ENCODE measurements at places on chromosomes 5 and 9.

DNA sequence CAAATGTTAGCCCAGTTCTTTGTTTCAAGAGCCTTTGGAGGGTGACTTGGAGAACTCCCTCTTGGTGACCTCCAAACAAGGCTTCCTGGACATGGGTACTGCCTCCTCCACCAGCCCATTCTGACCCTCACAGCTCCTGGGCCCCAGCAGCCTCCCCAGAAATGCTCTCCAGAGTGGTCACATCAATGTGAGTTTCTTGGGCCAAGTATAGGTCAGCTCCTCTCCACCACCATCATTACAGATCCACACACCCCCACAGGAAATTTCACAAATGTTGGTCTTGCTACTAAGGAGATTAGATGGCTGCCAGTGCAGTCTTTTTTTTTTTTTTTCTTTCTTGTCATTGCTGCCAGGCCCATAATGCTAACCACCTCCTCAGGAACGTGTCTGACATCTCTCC, 410.7 kb downstream of the DTWD2 start:
- DNase-seq = no peak

- DNase-seq = peak; percentile 89
Observed at GRCh38 chr9:137205126-137206069, at the start of the genes NDOR1 and TMEM203. Gene NDOR1 (plus strand): TSS chr9:137205700. CDS start chr9:137205778, 78 bp downstream. Gene TMEM203 (minus strand): TSS chr9:137205648. CDS start chr9:137205414, 234 bp downstream.

DNA sequence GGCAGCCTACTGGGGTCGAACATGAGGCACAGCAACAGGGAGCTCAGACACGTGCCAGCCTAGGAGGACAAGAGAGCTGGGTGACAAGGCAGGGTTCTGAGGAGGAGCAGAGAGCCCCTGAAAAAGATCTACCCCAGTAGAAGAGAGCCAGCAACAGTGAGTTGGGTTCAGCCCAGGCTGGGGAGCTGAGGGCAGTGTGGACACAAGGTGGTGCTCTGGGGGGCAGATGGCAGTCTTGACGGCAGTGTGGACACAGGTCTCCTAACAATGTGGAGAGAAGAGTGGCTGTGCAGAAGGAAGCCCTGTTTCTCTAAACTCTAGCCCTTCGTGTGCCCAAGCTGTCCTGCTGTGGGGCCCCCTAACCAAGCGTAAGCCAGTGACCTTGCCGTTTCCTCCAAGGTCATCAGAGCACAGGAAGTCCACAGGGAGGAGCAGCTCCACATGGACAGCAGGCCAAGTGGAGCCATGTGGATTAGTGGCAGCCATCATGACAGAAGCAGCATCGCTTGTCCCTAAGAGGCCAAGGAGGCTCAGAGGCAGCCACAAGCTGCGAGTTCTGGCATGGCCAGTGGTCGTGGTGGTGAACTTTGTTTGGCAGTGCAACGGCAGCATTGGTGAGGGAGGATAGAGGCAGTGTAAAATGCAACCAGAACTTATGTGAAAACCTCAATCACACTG, 25.1 kb upstream of the LMX1B start:
- no peak for DNase-seq

DNA sequence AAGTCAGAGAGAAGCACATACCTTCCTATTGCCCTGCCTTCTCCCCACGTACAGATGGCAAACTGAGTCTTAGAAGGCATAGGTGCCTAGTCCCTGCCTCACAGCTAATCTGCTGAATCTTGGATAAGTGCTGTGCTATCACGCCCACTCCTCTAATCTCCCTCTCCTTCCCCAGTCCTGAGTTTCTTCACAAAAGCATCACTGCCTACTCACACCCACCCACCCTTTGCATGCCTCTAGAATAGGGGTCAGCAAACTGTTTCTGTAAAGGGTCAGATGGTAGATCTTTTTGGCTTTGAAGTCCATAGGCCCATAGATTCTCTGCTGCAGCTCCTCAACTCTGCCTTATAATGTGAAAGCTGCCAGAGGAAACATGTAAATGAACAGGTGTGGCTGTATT, 23.2 kb upstream of the JADE2 start:
- DNase-seq = no peak

GRCh38 chr5:56356121-56356835, 123.1 kb upstream of the ANKRD55 start:
- no peak for DNase-seq
